Islet precursor cell (in vitro differentiated cells): ENCODE measurements at places on chromosomes 4 and X.

- peak; percentile 55 for DNase-seq
Observed at GRCh38 chrX:119573840-119574393, 446 bp upstream of the UBE2A start.

DNA sequence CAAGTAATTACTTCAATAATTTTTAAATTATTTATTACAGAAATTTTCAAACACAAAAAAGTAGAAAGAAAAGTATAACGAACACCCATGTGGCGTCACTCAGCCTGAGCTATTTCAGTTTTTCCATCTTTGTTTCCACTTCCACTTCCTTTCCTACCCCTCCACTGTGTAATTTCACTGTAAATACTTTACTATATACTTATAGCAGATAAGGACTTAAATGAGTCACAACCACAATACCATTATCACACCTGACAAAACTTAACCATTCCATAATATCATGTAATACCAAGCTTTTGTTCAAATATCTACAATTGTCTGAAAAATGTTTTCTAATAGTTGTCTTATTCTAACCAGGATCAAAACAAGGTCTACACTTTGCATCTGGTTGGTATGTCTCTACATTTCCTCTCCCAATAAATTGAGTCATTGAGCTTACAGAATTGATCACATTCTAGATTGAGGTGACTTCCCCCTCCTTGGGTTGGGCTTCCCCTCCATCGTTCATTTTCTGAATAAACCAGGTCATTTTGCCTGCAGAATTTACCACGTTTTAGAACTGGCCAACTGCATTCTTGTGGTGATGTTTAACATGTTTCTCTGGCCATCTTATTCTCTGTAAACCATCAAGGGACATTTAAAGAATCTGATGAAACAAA lies 48.7 kb downstream of the ATP10D start:
- DNase-seq = no peak

- DNase-seq = no peak
Observed at GRCh38 chr4:2333356-2333841, 71.5 kb upstream of the MXD4 start.

- no peak for DNase-seq
Observed at GRCh38 chr4:102819588-102820365, 7.6 kb downstream of the UBE2D3 start.

GRCh38 chr4:112865443-112865842 lies 184.0 kb upstream of the ANK2 start:
- no peak for DNase-seq
